Fibroblast of villous mesenchyme (primary cell): ENCODE measurements at places on chromosomes 6 and 20. TPM values are rescaled to one million over a fixed set of nuclear protein-coding genes. Genes with fewer than 3 reads are reported as not detected.
A peak's percentile ranks its signal among the peaks of the same experiment; 100 is the strongest.

The OR12D3 gene
- total RNA-seq = not detected in 2 replicates

- DNase-seq = no peak
Measured at GRCh38 chr6:137957471-137957870, 90.4 kb downstream of the TNFAIP3 start.

The TMEM239 gene
- 0.43 TPM in 1 of 2 replicates, not detected in the other for total RNA-seq

The C20orf141 gene
- total RNA-seq = 0.32 TPM in 1 of 2 replicates, not detected in the other

GRCh38 chr6:49668083-49668511, 31.5 kb upstream of the RHAG start:
- no peak for DNase-seq

DNA sequence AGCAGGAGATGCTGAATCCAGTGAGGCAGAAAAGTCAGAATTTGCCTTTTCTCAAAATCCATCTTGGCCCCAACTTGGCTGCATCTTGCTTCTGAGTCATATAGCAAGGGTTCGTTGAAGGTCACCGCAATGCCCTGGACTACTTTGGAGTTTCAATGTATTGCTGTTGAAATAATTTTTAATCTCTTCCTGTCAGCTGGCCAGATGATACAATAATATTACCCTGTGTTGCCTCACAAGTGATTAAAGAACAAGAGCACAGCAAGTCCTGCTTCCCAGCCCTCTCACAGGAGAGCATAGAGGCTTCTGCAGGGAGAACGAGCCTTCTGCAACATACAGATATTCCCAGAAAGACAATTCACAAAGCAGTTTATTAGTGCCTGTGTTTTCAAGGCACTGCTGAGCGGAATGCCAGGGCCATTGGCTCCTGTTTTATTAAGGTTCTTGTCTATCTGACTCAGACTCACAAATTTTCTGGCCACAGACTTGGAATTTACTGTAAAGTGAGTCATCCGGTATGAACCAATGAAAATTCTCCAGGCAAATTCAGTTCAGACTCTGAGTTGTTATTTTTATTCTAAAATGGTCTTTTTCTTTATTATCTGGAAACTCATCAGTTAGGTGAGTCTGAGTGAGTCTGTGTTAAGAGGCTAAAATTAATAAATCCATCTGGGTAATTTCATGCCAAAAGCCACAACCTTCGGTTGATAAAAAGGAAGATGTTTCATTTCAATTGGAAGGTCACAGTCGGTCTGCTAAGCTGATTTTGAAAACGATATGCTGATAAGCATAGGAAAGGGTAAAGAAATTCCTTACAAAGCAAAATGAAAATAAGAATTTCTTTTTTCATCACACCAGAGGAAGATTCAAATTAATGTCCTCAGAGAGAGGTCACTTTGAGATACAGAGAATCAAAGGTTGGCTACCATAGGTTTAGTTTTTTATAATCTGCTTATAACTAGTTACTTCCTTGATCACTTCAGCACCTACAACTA, 289.4 kb upstream of the STXBP5 start:
- DNase-seq = peak; percentile 98

DNA sequence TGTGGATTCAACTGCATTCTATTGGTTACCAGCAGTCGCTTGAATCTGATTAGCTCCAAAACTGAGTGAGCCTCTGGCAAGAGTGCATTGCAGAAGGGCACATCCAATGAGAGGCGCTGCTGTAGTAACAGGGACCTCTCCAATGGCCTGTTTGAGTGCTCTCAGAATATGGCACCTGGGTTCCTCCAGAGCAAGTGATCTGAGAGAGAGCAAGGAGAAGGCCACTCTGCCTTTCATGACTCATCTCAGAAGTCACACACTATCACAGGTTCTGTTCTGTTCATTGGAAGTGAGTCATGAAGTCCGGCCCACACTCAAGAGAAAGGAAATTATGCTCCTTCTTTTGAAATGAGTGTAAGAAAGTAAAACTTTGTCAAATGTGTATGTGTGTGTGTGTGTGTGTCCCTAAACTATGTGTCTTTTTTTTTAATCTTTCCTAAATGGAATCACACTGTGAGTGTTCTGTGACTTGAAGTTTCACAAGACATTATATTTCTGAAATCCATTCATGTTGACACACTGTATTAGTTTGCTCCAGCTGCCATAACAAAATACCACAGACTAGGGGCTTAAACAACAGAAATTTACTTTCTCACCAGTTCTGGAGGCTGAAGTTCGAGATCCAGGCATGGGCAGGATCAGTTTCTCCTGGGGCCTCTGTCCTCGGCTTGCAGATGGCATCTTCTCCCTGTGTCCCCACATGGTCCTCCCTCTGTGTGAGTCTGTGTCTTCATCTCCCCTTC, 138.3 kb upstream of the CDYL start:
- DNase-seq = peak; percentile 50

DNA sequence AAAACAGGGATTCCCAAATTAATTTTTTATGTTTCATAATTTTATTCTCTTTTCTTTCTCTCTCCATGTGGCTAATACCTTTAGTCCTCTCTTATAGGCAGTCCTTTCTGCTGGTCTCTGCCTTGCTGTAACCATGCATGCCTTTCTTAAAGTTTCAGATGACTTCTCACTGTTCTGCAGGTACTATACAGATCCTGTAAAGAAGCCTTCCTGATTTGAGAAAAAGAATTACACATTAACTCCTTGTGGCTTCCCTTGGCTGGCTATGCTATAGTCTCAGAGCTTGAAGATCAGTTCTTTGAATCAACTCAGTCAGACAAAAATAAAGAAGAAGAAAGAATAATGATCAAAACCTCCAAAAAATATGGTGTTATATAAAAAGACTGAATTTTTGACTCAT, 7.3 kb upstream of the GPR63 start:
- DNase-seq = no peak

GRCh38 chr20:49811825-49812506, 662 bp upstream of the SLC9A8 start:
- DNase-seq = peak; percentile 54

The IDH3B gene
- 63.0 and 86.0 TPM in 2 replicates for total RNA-seq

The CLPSL1 gene
- not detected in 2 replicates for total RNA-seq

DNA sequence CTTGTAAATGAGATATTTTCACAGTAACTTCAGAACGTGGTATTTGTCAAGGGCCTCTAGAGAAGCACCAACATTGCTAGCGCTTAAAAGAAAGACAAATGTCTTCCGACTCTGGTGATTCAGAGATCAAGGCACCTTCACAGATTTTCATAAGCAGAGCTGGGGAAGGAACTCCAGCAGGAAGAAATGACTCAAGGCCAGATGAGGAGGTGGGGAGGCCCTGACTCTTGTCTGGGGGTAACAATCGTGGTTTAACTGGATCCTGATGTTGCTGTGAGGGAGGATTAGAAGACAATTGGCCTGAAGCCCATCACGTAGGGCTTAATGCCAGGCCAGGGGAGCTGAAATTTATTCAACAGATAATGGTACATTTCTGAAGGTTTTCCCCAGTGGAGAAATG, 122.9 kb upstream of the QKI start:
- peak; percentile 3 for DNase-seq

DNA sequence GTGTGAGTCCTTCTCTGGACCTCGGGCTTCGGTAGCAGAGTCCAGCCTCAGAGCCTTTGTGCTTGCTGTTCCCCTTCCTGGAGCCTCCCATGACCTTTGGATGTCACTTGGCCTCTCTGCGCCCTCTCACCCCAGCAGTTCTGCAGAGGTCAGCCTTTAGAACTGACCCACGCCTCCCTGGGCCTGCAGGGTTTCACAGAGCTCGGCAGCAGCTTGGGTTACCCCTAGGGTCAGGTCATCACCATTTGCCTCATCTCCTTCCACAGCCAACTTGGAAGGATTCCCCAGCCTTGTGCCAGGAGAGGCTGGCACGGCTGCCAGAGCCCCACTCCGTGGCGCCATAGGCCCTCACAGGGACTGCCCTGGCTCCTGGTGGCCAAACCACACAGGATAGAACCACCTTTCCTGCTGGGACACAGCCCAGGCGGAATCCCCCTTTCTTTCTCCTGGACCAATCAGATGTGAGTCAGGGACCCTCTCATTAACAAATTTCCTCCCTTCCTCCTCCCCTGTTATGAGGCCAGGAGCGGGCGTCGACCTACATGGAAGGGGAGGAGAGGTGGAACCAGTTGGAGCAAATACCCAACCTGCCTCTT, 13.9 kb upstream of the SIRPA start:
- DNase-seq = no peak

The CEP57L1 gene
- total RNA-seq = 29.0 and 43.6 TPM in 2 replicates

The PPP1R16B gene
- total RNA-seq = not detected in 2 replicates

The RUNX2 gene
- total RNA-seq = 8.6 and 9.7 TPM in 2 replicates

GRCh38 chr6:24774696-24775519, at the start of gene GMNN:
TSS of gene GMNN (plus strand) at chr6:24774937. CDS start at chr6:24777247, 2,310 bp downstream.
- DNase-seq = peak; percentile 92

The KIF6 gene
- total RNA-seq = 0.32 and 0.43 TPM in 2 replicates

The PRICKLE4 gene
- 0.64 and 0.86 TPM in 2 replicates for total RNA-seq

The PRR18 gene
- under 0.01 TPM in 1 of 2 replicates, not detected in the other for total RNA-seq

DNA sequence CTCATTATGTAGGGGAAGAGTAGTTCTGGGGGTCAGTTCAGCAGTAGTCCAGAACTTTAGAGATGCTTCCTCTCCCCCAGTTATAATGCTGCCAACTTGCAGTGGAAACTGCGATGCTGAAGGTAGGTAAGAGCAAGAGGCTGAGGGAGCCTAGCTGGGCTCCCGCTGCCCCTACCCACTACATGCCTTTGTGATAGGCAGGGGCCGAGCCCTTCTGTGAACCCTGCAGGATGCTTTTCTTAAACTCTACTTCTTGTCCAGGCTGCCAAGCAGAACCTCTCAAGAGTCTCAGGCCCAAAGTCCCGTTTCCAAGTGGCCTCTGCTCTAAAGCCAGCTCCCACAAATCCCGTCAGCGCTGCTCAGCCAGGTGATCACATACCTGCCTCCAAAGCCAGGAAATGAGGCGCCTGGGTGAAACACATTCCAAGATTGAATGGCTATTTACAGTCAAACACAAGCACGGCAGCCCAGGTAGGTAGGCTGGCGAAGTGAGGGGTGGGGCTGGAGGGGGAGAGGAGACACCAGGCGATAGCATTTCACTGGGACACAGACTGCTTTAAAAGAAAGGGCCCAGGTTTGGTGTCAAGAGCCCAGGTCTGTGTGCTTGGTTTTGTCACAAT, 150.7 kb downstream of the CD24 start:
- no peak for DNase-seq

DNA sequence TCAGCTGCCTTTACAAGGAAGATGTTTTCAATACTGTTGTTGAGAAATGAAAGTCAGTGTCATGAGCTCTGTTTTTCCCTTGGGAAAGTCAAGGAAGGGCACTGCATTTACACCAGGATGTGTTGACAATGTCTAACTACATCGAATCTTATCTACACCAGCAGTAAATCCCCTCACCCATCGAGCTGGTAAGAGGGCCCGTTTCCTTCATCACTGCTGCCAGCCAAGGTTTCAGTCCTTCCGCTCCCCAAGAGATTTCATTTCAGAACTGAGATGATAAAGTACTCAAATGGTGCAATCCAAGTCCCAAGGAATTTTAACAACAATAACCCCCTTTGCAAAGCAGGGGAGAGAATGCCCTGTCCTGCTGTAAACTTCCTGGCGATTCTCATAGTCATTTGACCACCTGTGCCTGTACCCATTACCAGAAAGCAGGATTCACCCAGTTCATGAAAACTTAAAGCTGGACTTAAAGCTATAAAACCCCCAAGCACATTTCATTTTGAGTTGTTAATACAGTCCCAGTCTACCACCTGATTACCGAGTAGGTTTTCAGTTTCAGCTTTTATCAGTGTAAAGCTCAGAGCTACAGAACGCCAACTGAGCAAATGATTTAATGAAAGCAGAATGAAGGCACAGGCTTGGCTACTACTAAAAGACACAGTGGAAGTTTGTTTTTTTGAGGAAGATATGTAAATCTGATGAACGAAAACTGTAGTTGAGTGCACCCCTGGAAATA, 122.5 kb upstream of the TAB2 start:
- DNase-seq = no peak

GRCh38 chr6:43877463-43878126, 107.6 kb downstream of the VEGFA start:
- no peak for DNase-seq

The GTSF1L gene
- total RNA-seq = not detected in 2 replicates

The HDGFL1 gene
- not detected in 2 replicates for total RNA-seq

The DNAH8 gene
- under 0.01 and 0.32 TPM in 2 replicates for total RNA-seq

DNA sequence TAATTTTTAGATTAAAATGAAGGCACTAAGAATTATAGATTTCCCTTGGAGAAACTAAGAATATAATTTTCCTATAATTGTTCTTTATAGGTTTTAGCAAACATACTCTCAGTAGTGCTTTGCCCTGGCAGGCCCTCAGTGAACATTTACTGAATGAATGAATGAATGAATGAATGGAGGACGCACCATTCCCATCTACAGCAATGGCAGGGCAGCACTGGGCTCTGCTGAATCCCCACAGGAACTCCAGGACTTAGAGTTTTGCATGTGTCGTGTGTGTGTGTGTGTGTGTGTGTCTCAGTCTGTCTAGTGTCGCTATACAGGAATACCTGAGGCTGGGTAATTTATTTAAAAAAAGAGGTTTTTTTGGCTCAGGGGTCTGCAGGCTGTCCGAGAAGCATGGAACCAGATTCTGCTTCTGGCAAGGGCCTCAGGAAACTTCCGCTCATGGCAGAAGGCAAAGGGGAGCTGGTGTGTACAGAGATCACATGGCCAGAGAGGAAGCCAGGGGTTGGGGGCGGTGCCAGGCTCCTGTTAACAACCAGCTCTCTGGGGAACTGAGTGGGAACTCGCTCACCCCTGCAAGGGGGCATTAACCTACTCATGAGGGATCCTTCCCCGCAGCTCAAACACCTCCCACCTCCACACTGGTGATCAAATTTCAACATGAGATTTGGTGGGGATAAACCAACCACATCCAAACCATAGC, 20.1 kb downstream of the RNASET2 start:
- DNase-seq = no peak

The ZNF311 gene
- total RNA-seq = 0.43 and 0.97 TPM in 2 replicates

GRCh38 chr6:109834131-109834530, 143.0 kb downstream of the FIG4 start:
- DNase-seq = no peak

DNA sequence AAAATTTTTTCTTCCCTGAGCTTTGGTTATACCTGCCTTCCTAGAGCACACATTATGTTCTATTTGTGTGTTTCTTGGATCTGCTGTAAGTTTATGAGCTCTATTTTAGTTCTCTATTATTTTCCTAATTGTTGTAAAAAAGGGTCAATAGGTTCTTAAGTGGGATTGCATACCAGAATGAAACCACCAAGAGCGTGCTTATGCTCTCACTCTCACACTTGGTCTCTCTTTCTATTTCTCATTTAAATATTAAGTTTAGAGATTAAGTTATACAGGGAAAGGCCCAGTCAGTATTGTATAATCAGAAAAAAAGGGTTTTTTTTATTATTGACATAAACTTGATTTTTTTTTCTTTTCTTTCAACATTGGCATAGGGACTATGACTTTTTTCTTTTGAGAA, 96.8 kb downstream of the RIMS1 start:
- DNase-seq = no peak

The PGC gene
- not detected in 2 replicates for total RNA-seq

The PTCHD4 gene
- total RNA-seq = 4.2 and 4.7 TPM in 2 replicates
